Stimulated activated naive CD4-positive, alpha-beta T cell treated with Interleukin-2 at 50 U/mL for 16 hours (primary cell): ENCODE measurements at places on chromosomes 5 and 9.

GRCh38 chr9:76379494-76379893 lies 14.7 kb downstream of the RFK start:
- no peak for DNase-seq

DNA sequence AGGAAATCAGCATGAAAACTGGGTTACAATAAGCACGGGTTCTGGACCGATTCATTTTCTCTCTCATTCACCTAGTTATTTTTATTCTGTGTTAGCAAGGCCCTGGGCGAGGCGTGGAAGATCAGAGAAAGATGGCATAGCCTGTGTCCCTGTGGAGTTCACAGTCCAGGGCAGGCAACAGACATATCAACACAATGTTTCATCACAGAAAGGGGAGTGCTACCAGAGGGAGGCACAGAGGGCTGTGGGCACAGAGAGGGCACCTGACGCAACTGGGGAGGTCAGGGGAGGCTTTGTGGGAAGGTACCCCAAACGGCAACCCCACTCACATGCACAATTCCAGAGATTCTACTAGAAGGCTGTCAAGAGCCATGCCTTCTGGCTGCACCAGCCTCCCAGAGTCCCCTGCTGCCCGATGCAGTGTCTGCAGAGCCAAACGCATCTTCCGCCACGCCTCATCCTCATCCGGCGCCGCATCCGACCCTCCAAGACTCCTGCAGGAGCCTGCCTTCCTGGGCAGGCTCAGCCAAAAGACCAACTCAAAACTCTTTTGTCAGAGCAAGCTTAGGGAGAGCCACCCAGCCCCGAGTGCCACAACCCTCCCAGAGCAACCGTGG lies 1.4 kb downstream of the FAM193B start:
- DNase-seq: no peak

- no peak for DNase-seq
These were observed 40.8 kb upstream of the SMU1 start for GRCh38 chr9:33117306-33117705.

- no peak for DNase-seq
These were observed 249.7 kb downstream of the ENC1 start for GRCh38 chr5:74390822-74391221.

DNA sequence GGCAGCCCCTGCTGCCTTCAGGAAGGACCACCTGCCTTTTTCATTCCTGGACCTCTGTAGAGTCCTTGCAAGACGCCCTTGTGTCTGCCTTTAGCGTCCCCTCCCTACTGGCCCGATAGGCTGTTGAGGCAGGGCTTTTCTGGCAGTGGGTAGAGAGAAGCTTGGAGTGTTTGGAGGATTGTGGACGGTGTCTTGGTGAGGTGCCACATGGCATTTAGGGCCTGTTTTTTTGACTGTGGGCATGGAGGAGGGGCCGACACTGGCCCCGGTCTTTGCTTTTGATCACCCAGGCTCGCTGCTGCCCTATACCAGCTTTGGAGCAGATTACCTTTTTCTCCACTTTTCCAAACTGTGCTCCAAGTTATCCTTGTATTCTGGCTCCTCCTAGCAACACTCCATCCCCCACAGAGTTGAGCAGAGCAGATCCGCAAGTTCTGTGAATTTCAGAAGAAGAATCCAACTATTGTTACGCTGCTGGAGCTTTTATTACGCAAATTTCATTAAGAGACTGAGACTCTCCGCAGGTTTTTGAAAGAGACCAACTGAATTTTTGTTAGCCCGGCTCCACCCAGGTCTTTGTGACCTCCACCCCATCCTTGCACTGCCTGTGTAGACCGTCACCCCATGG lies 34.8 kb upstream of the PRDM12 start:
- no peak for DNase-seq

- no peak for DNase-seq
These were observed 7.6 kb downstream of the ERAP2 start for GRCh38 chr5:96883871-96884270.

DNA sequence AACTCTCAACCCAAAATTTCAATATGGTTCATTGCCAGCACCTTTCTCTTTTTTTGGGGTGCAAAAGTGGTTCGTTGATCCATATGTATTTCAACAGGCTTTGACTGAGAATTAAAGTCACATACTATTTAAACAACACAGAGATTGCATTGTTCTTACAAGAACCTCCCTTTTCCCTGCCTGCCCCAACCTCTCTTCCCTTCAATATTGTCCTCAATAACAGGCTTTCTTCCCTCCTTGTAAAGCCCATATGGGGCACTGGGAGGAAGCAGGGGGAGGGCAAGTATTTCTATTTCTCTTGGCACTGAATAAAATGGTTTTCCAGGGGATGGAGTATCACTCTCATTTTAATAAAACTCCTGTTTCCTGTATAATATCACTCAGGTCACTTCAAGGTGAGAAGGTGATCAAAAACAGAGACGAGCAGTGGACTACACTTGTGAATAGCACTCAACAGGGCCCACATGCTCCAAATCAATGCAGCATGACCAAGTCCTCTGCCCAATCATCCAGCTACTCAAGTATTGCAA lies 65.1 kb downstream of the EFNA5 start:
- DNase-seq: no peak

GRCh38 chr9:99637641-99638040 lies 184.0 kb upstream of the NR4A3 start:
- no peak for DNase-seq

DNA sequence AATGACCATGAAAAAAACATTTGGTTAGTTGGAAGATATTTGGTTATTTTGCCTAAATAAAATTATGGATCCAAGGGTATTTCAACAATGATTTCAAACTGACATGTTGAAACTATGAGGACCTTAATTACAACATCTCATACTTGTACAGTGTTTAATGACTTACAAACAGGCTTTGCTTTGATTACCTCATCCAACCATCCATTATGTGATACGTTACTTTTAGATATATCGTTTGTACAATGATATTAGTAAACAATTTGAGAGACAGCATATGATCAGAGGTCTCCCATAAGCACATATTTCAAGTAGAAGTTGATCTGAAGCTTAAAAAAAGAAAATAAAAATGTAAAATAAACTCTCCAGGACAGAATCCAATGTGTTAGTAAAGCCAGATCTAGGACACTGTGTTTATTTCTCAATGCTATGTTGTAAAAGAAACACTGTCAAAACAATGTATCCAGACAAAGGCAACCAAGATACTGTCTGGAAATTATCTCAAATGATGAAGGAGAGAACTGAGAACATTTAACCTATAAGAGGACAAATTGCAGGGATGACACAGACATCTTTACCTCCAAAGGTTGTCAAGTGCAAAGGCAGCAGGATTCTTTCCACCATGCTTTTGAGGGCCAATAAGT lies 116.0 kb upstream of the TARS1 start:
- DNase-seq: no peak

GRCh38 chr5:41510176-41510831 lies at the start of gene PLCXD3:
Gene PLCXD3, minus strand, starts transcription at chr5:41510601. Its CDS starts 75 bp downstream, at chr5:41510526.
- DNase-seq: no peak
